CD4-positive, alpha-beta T cell treated with Interleukin-4 for 4 hours (primary cell): ENCODE measurements at places on chromosomes 6 and 20.

DNA sequence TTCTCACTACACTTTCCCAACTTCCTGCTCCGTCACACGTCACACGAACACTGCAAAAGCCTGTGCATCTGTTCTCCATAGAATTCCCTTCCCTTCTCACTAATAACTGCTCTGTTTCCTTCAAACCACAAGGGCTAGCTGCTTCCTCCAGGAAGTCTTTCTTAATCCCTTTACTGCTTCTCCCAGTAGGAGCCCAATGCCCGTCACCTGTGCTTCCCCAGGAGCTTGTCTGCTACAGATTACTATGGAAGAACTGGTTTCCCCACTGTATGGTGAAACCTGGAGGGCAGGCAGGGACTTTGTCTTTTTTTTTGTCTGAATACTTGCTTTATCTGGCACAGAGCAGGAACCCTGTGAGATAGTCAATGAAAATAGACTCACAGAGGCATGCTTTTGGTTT, 444.7 kb upstream of the MAP3K7 start:
- DNase-seq, result no peak

- no peak for DNase-seq
Measured at GRCh38 chr20:30811885-30812671, 445.4 kb upstream of the DEFB115 start.

- no peak for DNase-seq
Measured at GRCh38 chr20:48531505-48531904, 296.3 kb downstream of the PREX1 start.

GRCh38 chr20:63253438-63254231, 628 bp downstream of the NKAIN4 start:
- DNase-seq, result no peak

- DNase-seq, result no peak
Measured at GRCh38 chr6:82330171-82330804, 33.3 kb upstream of the TPBG start.

- DNase-seq, result no peak
Measured at GRCh38 chr6:52498538-52499017, 78.3 kb downstream of the TRAM2 start.

DNA sequence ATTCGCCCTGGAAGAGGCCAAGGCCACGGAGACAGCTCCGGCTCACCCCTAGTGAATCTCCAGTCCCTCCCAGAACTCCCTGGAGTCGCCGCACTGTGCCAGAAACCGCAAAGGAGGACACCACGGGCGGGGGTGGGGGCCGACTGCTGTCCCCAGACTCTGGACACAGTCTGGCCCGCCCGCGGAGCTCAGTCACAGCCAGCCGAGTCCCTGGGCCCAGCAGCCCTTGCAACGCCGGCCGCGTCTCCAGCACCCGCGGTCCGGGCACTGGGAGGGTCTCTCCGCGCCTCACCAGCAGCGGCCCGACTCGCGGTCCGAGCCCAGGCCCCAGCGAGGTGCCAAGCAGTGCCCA, 518 bp downstream of the PEX6 start:
- DNase-seq, result no peak

GRCh38 chr6:24425091-24425490, 22.4 kb downstream of the MRS2 start:
- no peak for DNase-seq

GRCh38 chr6:33595001-33595846, 15.1 kb upstream of the BAK1 start:
- no peak for DNase-seq

GRCh38 chr20:21184819-21185218, 58.9 kb downstream of the KIZ start:
- no peak for DNase-seq

DNA sequence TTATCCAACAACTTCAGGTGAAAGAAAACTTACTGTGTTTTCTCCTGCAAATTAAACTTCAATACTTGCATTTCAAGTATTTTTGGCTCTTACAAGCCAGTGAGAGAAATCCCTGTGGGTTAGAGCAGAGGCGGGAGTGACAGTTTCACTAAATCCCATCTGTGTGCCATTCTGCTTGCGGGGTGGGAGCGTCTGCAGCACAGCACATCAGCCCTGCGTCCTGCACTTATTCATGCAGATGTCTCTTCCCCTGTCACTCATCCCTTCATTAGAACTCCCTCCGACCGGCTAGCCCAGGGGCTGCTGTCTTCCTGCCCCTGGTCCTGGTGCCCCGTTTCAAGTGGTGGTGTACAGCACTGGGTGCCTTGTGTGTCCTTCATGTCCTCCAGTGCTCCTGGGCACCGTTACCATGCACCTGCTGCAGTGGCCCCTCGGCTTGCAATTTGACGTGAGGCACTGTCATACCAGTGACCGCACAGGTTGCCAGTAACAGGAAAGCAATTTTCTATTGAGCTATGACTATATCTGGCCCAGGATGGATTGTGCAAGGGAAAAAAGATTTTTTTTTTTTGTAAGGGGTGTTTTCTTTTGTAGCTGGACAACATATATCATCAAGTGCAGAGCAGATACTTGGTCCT, 59.4 kb downstream of the INSM1 start:
- DNase-seq, result no peak

DNA sequence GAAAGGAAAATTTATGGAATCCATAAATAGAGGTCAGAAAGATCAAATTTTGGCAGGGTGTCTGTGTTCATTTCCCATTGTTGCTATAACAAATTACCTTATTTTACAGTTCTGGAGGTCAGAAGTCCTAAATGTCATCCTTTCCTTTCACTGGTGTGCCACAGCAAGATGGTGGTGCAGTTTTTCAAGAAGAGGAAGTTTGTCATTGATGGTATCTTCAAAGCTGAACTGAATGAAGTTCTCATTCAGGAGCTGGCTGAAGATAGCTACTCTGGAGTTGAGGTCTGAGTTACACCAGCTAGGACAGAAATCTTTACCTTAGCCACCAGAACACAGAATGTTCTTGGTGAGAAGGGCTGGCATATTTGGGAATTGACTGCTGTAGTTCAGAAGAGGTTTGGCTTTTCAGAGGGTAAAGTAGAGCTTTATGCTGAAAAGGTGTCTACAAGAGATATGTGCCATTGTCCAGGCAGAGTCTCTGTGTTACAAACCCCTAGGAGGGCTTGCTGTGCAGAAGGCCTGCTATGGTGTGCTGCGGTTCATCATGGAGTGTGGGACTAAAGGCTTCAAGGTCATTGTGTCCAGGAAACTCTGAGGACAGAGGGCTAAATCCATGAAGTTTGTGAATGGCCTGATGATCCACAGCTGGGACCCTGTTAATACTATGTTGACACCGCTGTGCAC, 7.2 kb upstream of the CCNC start:
- DNase-seq, result no peak

- no peak for DNase-seq
Measured at GRCh38 chr6:20028143-20028542, 184.1 kb downstream of the MBOAT1 start.

GRCh38 chr6:118913161-118913560, 19.2 kb downstream of the ASF1A start:
- no peak for DNase-seq

- DNase-seq, result no peak
Measured at GRCh38 chr6:118377711-118378414, 170.2 kb upstream of the PLN start.

GRCh38 chr6:4727671-4728435, 48.4 kb upstream of the CDYL start:
- DNase-seq, result no peak

- no peak for DNase-seq
Measured at GRCh38 chr20:22414305-22414742, 170.0 kb downstream of the FOXA2 start.

- DNase-seq, result no peak
Measured at GRCh38 chr20:34956751-34957472, 1.2 kb downstream of the MYH7B start.

DNA sequence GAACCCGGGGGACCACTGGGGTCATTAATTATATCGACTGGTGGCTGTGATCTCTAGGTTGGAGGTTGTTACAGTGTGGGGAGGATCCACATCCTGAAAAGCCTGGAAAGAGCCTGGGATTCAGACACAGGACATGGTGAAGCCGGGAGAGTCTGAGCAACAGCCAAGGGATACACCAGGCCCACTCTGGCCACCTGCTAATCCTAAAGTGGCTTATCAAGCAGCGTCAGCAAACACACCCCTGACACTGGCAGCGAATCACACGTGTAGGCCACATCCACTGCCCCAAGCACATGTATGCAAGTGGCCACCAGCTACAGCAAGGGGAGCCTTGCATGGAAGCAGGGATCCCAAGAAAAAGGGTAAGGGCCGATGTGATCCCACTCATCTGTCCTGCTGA, 41.0 kb downstream of the GFOD1 start:
- no peak for DNase-seq

GRCh38 chr6:11854408-11855165, 76.0 kb upstream of the ADTRP start:
- DNase-seq, result peak; percentile 8
